ENCODE measurements at places on chromosomes 7 and 10.

- no peak for DNase-seq
Observed at GRCh38 chr10:97062456-97062855, 123.3 kb downstream of the SLIT1 start.

GRCh38 chr10:72242675-72243074, 26.6 kb upstream of the ASCC1 start:
- no peak for DNase-seq

GRCh38 chr10:93152136-93152535, 78.4 kb downstream of the CYP26A1 start:
- no peak for DNase-seq

GRCh38 chr7:3978839-3979238, 677.8 kb downstream of the SDK1 start:
- DNase-seq: no peak

- DNase-seq: no peak
Observed at GRCh38 chr10:49598164-49598856, 11.8 kb upstream of the SLC18A3 start.

- DNase-seq: peak; percentile 66
Observed at GRCh38 chr7:21944616-21945453, 864 bp downstream of the CDCA7L start.

DNA sequence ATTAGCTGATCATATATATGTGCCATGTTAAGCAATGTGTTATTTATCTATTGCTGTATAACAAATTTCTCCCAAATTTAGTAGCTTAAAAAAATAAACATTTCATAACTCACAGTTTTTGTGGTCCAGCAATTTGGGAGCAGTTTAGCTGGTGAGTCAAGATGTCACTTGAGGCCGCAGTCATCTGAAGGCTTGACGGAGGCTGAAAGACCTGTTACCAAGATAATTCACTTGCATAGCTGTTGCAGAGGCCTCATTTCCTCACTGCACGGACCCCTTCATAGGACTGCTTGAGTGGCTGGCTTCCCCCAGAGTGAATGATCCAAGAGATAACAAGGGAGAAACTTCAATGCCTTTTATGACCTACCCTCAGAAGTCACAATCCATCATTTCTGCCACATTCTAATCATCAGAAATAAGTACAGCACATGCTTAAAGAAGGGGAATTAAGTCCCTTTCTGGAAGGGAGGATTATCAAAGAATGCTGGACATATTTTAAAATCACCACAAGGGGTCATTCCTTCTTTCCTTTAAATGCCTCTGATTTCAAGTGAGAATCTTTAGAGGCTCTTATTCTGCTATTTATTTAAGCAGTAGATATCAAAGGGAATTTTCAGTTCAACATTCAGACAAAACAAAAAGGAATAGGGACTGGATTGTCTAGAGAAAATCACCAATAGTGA, 10.5 kb upstream of the SRPK2 start:
- no peak for DNase-seq

GRCh38 chr7:929311-929711, 25.2 kb downstream of the ADAP1 start:
- DNase-seq: peak; percentile 51

- no peak for DNase-seq
Observed at GRCh38 chr7:157787275-157787701, 450.5 kb downstream of the DNAJB6 start.

DNA sequence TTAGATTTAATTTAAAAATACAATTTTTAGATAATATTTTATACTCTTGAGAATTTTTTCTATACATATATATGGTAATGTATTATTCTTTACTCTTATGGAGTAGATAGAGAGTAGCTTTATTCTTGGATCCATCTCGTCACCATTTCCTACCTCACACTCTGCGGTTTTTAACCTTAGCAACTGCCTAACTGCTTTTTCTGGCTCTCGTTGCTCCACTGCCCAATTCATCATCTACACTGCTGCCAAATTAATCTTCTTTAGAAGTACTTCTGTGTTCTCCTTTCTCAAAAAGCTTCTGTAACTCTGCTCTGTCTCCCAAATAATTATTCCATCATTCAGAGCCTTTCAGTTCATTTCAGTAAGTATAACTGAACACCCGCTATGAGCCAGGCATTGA, 35.3 kb downstream of the CAPZA2 start:
- no peak for DNase-seq

- no peak for DNase-seq
Observed at GRCh38 chr7:27459021-27459730, 203.5 kb downstream of the HIBADH start.

GRCh38 chr7:128221929-128222403, 19.1 kb upstream of the LEP start:
- no peak for DNase-seq

DNA sequence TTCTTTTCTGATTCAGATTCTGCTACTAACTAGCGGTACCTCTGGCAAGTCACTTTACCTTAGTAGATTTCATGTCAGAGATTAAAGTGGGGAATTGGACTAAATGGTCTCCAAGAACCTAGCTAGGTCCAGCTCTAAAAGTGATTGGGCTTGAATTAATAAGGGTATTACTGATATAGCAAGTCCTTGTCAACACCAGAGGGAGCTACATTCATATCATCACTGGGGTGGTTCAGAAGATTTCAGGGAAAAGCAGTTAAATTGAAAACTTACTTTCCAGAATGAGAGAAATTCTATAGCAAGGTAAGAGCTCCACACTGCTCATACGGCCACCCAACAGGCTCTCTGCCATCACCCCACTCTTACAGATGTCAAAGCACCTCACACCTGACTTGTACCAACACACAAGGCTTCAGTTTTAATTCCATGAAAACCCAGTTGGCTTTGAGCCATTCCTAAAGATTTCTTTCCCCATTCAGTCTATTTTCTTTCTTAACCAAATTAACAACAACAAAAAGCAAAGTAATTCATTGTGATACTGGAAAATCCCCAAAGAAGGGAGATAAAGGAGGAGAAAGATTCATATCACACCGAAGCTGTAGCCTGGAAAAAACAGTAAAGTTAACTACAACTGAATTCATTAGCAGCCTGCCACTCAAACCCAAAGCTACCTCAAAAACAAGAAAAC, 38.0 kb upstream of the SPOCK2 start:
- no peak for DNase-seq

DNA sequence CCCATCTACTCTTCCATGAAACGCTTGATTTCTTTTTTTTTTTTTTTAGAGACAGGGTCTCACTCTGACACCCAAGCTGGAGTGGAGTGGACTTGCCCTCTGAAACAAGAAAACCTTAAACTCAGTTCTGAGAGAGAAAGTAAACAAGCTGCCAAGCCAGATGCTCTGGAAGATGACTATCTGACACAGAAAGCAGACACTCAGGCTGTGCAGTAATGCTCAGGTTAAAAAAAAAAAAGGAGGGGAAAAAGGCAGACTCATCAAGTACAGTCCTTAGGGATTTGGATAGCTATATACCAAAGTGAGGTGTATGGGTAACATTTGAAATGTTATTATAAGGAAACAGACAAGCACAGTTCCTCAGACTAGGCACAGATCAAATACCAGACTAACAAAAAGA, 80.5 kb downstream of the IDE start:
- no peak for DNase-seq

DNA sequence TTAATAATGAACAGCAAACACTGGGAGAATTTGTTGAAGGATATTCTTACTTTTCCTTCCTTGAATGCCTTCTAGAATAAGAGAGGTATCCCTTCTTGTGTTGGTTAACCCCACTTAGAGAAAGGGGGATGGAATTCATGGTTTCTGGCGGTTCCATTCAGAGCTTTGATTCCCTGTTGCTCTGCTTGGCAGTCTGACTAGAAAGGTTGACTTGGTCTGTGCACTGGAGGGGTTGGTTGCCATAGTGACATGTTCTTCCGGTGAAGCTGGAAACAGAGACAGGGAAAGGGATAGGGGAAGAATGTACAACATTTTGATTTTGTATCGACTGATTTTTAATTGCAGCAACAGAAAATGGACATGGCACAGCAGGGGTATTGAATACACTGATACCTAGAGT, 2.5 kb downstream of the TMEM178B start:
- no peak for DNase-seq

- no peak for DNase-seq
Observed at GRCh38 chr7:96921231-96921630, 84.1 kb upstream of the DLX6 start.

DNA sequence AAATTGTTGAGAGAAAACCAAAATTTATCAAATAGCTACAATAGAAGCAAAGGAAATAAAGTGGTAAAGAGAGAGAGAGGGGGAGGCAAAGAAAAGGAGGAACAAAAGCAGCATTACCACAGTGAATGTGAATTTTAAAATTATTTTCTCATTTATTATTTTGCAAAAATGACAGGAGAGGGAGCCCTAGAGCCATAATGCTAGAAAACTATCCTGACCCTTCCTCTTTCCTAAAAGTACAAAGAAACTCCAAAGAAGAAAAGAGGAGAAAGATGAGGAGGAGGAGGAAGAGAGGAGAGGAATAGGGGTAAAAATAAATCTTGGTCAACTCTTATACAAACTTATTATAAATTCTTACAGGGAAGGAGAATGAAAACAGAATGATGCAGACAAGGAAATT, 921.5 kb downstream of the NRG3 start:
- DNase-seq: no peak

GRCh38 chr10:79331709-79332108, 15.6 kb upstream of the PPIF start:
- peak; percentile 86 for DNase-seq

DNA sequence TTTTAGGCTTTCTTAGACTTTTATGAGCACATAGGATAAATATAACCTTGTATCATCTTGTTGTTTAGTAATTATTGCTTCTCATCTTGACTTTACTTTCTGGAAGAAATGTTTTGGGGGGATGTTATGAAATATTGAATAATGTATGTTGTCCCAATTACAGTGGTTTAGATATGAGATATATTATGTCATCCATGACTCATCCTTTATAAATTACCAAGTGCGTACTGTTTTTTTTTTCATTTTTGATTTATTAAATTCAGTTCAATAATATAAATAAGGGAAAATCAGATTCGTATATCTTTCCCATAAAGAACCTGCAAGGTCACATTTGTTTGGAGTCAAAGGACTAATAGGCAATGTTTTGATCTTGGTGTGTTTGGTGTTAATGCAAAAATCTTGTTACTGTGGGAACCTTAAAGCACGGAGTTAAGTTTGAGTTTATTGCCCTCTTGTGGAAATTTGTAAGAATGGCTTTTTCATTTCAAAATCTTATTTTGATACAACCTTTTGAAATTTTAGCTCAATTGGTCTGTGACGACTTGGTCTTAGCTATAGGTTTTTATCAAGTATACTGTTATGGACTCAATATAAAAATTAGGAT, 108.6 kb downstream of the SRI start:
- no peak for DNase-seq

GRCh38 chr10:112247791-112248190, 35.4 kb upstream of the TECTB start:
- DNase-seq: no peak

DNA sequence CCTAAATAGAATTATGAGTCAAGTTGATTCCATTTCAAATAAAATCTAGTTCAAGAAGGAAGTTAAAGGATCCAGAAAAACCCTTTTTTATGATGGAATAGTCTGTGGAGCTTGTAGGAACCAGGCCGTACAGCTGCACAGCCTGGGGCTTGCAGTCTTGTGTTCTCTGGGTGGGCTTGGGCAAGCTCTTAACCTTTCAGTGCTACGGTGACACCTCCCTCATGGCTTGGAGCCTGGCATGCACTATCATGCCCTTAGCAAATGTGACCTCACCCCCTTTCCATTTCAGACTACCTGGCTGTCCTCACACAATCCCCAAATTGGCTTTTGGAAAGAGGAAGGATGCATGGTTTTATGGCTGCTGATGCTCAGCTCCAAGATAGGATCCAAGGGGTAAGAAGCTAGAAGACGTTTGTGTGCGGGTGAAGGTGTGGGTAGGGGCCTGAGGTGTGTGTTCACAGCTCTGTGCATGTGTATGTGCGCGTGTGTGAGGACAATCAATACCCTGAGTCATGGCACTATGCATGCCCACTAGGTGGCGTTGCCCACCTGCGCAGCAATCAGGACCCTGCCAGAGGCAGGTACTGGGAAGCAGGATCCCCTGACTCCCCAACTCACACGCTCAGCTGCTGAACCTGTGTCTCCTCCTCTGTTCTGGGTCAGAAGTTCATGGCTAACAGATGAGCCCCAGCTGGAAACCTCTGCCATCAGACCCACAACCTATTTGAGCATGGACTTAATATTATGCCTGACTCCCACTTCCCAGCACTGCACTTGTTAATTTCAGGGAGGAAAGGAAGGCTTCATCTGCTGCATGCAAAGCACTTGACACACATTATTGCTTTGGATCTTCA, 113.4 kb downstream of the PTPN20 start:
- DNase-seq: peak; percentile 82

DNA sequence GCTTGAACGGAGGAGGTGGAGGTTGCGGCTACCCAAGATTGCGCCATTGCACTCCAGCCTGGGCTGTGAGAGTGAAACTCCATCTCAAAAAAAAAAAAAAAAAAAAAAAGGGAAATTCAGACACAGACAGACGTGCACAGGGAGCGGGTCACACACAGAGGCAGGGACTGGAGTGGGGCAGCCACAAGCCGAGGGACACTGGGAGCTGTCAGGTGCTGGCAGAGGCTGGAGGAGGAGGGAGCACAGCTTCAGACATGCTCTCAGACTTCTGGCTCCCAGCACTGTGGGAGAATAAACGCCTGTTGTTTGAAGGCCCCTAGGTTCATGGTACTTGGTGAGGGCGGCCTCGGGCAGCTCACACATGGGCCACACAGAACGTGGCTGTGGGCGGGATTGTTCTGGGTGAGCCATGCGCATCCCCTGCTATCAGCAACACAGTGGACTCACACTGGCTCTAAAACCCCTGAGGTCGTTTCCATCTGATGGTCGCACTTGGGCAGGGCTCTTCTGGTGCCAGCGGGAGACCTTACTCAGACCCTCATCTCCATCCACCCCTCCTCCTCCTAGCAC, 375.9 kb downstream of the DNAJB6 start:
- no peak for DNase-seq

- peak; percentile 15 for DNase-seq
Observed at GRCh38 chr10:42942279-42942950, 134.5 kb upstream of the RET start.

- no peak for DNase-seq
Observed at GRCh38 chr7:85483177-85483576, 296.3 kb upstream of the SEMA3D start.

- no peak for DNase-seq
Observed at GRCh38 chr10:118723466-118723865, 31.3 kb downstream of the CACUL1 start.

GRCh38 chr10:50552771-50553535, 70.8 kb downstream of the SGMS1 start:
- DNase-seq: no peak

Measured in activated CD8-positive, alpha-beta memory T cell treated with anti-CD3 and anti-CD28 coated beads, Interleukin-2, amount 50 U/mL, for 48 hours (primary cell).